Inflammatory macrophage (primary cell): ENCODE measurements at places on chromosomes 13 and 19.

GRCh38 chr13:40207001-40207478 lies 459.4 kb downstream of the FOXO1 start:
- DNase-seq = no peak

GRCh38 chr19:16027528-16027927 lies 48.8 kb upstream of the TPM4 start:
- DNase-seq = no peak

GRCh38 chr19:1690699-1691307 lies 38.4 kb upstream of the TCF3 start:
- peak; percentile 37 for DNase-seq

DNA sequence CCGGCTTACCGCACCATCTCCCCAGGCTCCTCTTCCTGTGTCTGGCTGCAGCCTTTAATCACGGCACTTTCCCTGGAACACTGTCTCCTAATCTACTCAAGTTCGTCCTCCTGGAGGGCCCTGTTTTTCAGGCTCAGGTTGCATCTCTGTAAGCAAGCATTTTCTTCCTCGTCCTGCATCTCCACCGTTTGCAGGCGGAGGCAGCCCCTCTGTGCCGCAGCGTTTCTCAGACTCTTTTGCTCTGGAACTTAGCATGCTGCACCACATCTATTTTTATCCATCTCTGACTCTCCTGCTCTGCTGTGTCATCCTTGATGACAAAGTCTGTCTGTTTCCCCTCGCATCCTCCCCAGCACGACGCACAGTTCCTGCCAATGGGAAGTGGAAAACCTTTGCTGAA lies 117.5 kb downstream of the ATP8A2 start:
- no peak for DNase-seq

- DNase-seq = no peak
Measured at GRCh38 chr13:20051366-20051765, 92.8 kb downstream of the ZMYM2 start.
